ENCODE measurements at places on chromosomes 13 and 19. TPM values are rescaled to one million over a fixed set of nuclear protein-coding genes. Genes with fewer than 3 reads are reported as not detected.

- no peaks in the 10 kb centered on the region for H3K36me3 ChIP-seq
- H3K27me3 ChIP-seq, result no peaks in the 10 kb centered on the region
- no peak overlapping the region for H3K27ac ChIP-seq
- H3K4me3 ChIP-seq, result no peak overlapping the region
These were observed 607.6 kb downstream of the FGF9 start for GRCh38 chr13:22278336-22278929.

Gene DPF1
- polyA plus RNA-seq, result 6.3 TPM

GRCh38 chr13:85373322-85373721, 425.9 kb downstream of the SLITRK6 start:
- DNase-seq, result no peak
- H3K27me3 ChIP-seq, result no peaks in the 10 kb centered on the region
- H3K36me3 ChIP-seq, result no peaks in the 10 kb centered on the region
- H3K4me3 ChIP-seq, result no peak overlapping the region

Gene RXFP2
- not detected for polyA plus RNA-seq

DNA sequence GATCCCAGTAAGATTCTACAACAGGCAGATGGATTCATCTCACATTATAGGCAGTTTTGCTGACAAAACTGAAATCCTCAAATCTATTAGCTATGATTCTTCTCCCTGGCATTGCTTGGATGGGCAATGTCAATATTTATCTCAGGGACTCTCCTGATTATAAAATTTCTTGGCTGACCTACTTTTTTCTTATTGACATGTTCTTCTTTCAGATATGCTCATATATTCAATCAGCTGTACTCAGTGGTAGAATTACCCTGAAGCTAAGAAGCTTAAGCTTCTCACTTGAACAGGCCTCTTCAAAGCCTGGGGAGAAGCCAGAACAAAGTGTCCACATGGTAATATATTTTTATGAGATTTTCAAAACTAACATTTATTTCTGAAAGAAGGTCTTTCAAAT, 513.6 kb downstream of the PCDH9 start:
- DNase-seq, result no peak
- H3K4me1 ChIP-seq, result no peaks in the 10 kb centered on the region
- no peak overlapping the region for H3K27ac ChIP-seq
- H3K4me3 ChIP-seq, result no peak overlapping the region
- no peaks in the 10 kb centered on the region for H3K36me3 ChIP-seq

DNA sequence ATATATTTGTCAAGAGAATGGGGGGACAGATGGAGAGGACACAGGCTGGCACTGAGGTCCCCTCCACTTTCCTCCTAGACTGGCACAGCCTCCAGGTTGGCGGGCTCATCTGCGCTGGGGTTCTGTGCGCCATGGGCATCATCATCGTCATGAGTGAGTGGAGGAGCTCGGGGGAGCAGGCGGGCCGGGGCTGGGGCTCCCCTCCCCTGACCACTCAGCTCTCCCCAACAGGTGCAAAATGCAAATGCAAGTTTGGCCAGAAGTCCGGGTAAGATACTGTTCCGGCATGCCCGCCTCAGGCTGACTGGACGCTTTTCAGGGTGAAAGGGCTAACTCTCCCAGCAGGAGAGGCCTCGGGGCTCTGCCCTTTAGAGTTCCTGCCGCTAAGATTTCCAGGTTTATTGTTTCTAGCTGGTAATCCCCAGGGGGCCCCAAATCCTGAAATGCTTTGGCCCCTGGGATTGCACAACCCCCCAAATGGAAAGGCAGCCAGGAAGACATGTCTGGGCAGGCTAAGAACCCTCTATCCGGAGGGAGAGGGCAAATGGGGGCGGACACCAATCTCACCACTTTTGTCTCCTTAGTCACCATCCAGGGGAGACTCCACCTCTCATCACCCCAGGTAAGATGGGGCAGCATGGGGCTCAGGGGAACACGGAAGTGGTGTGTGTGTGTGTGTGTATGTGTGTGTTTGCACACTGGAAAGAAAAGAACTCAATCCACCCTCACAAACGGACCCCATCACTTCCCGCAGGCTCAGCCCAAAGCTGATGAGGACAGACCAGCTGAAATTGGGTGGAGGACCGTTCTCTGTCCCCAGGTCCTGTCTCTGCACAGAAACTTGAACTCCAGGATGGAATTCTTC, 7.3 kb downstream of the FXYD3 start:
- H3K4me1 ChIP-seq, result peaks cover 2% of the 10 kb centered on the region
- H3K27ac ChIP-seq, result no peak overlapping the region
- no peak overlapping the region for H3K4me3 ChIP-seq

DNA sequence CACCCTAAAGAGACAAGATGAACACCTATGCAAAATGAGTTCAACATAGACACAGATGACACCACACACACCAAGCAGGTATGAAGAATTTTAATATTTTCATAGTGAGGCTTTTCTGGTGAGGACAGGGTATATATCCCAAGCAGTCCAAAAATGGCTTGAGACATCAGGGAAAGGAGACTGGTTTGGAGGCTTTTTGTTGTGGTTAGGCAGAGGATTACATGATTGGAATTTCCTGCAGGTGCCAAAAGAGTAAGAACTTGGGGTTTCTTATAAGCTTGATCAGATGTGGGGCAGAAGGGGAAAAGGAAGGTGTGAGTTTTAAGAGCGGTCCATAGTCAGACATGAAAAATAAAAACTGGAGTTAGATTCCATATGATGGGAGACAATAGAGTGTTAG, 420.8 kb upstream of the SLITRK1 start:
- H3K4me1 ChIP-seq, result no peaks in the 10 kb centered on the region
- no peaks in the 10 kb centered on the region for H3K27me3 ChIP-seq
- no peaks in the 10 kb centered on the region for H3K36me3 ChIP-seq
- no peak overlapping the region for H3K4me3 ChIP-seq
- no peak for DNase-seq

DNA sequence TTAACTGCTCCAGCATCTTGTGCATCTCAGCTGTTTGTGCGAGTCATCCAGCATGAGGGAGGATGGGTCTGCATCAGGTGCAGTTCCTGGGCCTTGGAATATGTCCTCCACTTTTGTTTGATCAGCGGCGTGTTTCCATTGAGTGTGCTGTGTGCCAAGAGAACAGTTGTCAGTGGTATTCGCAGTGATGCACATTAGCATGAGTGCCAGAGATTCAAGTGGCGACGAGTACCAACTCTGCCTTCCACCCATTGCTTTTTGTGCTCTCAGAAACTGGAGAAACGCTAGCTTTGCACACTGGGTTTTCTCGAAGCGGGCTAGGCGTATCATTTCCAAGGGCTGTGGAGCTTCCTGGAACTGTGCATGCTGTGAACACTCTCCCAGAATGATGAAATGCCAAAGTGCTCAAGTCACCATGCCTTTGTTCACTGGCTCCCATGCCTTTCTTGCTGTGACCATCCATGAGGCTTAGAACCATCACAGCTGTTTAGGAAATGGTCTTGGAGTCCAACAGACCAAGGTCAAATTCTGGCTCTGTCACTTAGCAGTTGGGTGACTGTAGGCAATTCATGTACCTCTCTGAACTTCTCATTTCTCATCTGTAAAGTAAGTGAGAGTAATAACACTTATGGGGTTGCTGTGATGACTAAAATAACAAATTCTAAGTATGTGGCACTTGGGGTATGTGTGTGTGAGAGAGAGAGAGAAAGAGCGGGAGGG, 18.4 kb downstream of the LRCH1 start:
- no peak overlapping the region for H3K4me3 ChIP-seq
- no peaks in the 10 kb centered on the region for H3K36me3 ChIP-seq
- no peak overlapping the region for H3K27ac ChIP-seq
- H3K27me3 ChIP-seq, result no peaks in the 10 kb centered on the region

DNA sequence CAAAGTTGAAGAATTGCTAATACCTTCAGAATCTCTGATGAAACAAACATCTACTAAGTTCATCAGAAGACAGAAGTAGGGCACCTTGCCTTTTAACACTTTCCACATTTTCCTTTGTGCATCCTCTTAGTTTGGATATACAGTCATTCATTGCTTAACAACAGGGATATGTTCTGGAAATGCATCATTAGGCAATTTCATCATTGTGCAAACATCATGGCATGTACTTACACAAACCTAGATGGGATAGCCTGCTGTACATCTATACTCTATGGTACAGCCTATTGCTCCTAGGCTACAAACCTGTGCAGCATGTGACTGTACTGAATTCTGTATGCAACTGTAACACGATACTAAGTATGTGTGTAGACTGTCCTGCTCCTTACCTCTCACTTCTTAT, 169.8 kb downstream of the SUCLA2 start:
- H3K4me1 ChIP-seq, result no peaks in the 10 kb centered on the region
- H3K27me3 ChIP-seq, result peaks cover 6% of the 10 kb centered on the region
- H3K36me3 ChIP-seq, result no peaks in the 10 kb centered on the region
- H3K27ac ChIP-seq, result no peak overlapping the region
- no peak overlapping the region for H3K4me3 ChIP-seq

Gene KLF1
- polyA plus RNA-seq, result not detected

- no peaks in the 10 kb centered on the region for H3K27me3 ChIP-seq
- no peak overlapping the region for H3K4me3 ChIP-seq
- no peaks in the 10 kb centered on the region for H3K4me1 ChIP-seq
- H3K27ac ChIP-seq, result no peak overlapping the region
- no peak for DNase-seq
These were observed 69.1 kb upstream of the SLC7A1 start for GRCh38 chr13:29664591-29664990.

DNA sequence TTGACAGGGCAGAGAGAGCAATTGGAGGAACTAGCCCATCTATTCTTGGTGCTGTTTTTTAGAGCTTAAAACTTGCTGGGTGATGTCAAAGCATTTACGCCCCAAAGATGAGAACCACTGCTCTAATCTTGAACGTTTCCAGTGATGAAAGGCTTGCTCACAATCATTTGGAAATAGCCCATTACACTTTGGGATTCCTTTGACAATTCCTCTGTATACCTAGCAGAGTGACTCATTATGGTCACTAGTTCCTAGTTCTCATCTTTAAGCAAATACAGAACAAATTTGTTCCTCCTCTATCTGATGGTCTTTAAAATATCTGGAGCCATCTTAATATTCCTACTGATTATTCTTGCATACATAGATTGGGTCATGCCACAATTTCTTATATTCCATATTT, 112.3 kb downstream of the GPC6 start:
- no peaks in the 10 kb centered on the region for H3K36me3 ChIP-seq
- H3K27me3 ChIP-seq, result no peaks in the 10 kb centered on the region
- DNase-seq, result peak; percentile 49
- no peak overlapping the region for H3K4me3 ChIP-seq
- no peaks in the 10 kb centered on the region for H3K4me1 ChIP-seq
- no peak overlapping the region for H3K27ac ChIP-seq

Gene EDDM13
- not detected for polyA plus RNA-seq

GRCh38 chr19:18814063-18814462, 17.7 kb upstream of the UPF1 start:
- no peak for DNase-seq
- H3K27ac ChIP-seq, result no peak overlapping the region
- no peak overlapping the region for H3K4me3 ChIP-seq

Gene CEACAM16
- polyA plus RNA-seq, result not detected

DNA sequence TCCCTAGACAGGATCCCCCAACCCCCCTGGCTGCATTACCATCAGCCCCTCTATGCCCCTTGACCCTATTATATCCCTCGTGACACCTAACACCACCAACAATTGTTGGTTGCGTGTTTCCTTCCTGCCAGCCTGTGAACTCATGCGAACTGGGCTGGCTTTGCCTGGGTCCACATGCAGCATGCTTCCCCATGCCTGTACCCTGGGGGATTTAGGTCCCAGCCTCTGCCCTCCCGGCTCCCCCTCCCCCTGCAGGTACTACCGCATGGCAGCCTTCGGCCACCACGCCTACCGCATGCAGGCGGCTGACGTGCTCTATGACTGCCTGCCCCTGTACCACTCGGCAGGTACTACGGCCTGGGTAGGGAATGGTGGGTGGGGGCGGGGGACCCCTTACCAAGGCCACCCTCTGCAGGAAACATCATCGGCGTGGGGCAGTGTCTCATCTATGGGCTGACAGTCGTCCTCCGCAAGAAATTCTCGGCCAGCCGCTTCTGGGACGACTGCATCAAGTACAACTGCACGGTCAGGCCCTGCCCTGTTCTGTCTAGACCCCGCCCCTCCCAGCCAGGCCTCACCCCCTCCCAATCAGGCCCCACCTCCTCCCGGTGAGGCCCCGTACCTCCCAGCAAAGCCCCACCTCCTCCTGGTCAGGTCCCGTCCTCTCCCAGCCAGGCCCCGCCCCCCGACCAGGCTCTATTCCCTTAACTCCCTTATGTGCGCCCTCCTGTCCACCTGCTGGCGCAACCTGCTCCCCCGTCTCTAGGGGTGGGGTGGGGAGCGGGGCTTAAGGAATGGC, 18.5 kb downstream of the SLC27A1 start:
- DNase-seq, result no peak
- H3K27me3 ChIP-seq, result no peaks in the 10 kb centered on the region
- no peak overlapping the region for H3K27ac ChIP-seq
- H3K4me1 ChIP-seq, result no peaks in the 10 kb centered on the region

DNA sequence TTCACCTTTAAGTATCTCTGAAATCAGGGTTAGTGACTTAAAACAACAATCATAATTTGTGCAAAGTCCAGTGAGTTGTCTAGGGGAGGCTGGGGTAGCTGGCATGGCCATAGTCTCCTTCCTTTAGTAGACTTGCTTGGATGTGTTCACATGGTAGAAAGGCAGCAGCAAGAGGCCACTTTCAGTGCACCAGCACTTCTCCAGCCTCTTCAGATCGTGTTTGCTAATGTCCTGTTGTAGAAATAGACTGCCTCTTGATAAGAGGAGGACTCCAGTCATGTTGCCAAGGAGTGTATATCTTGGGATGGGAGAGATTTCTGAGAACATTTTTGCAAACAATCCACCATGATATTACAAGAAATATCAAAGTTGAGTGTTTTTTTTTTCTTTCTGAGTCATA, 22.9 kb downstream of the WDFY2 start:
- no peak overlapping the region for H3K27ac ChIP-seq
- no peaks in the 10 kb centered on the region for H3K36me3 ChIP-seq
- peaks cover 4% of the 10 kb centered on the region for H3K4me1 ChIP-seq
- no peak for DNase-seq
- H3K27me3 ChIP-seq, result no peaks in the 10 kb centered on the region

- DNase-seq, result no peak
- H3K27ac ChIP-seq, result no peak overlapping the region
- no peaks in the 10 kb centered on the region for H3K36me3 ChIP-seq
These were observed 6.9 kb downstream of the S1PR5 start for GRCh38 chr19:10510301-10510802.

GRCh38 chr13:108968566-108968965, 339.2 kb downstream of the MYO16 start:
- peaks cover 6% of the 10 kb centered on the region for H3K4me1 ChIP-seq
- no peak for DNase-seq

Gene CEBPA
- 0.04 TPM for polyA plus RNA-seq

GRCh38 chr13:25237083-25237482, 50.2 kb downstream of the MTMR6 start:
- no peak overlapping the region for H3K4me3 ChIP-seq
- no peaks in the 10 kb centered on the region for H3K27me3 ChIP-seq

GRCh38 chr19:17725422-17726078, 6.3 kb downstream of the MAP1S start:
- peaks cover 6% of the 10 kb centered on the region for H3K4me1 ChIP-seq
- H3K36me3 ChIP-seq, result peaks cover 69% of the 10 kb centered on the region
- DNase-seq, result no peak
- H3K27ac ChIP-seq, result no peak overlapping the region
- no peaks in the 10 kb centered on the region for H3K27me3 ChIP-seq

Gene CERS1
- polyA plus RNA-seq, result 4.1 TPM

Gene DGKH
- 2.0 TPM for polyA plus RNA-seq

GRCh38 chr19:22595918-22596341, 38.2 kb upstream of the ZNF492 start:
- H3K27me3 ChIP-seq, result no peaks in the 10 kb centered on the region
- no peaks in the 10 kb centered on the region for H3K36me3 ChIP-seq
- H3K4me3 ChIP-seq, result no peak overlapping the region

Data from IMR-90 (cell line).